ENCODE measurements at places on chromosomes 3 and 15.

DNA sequence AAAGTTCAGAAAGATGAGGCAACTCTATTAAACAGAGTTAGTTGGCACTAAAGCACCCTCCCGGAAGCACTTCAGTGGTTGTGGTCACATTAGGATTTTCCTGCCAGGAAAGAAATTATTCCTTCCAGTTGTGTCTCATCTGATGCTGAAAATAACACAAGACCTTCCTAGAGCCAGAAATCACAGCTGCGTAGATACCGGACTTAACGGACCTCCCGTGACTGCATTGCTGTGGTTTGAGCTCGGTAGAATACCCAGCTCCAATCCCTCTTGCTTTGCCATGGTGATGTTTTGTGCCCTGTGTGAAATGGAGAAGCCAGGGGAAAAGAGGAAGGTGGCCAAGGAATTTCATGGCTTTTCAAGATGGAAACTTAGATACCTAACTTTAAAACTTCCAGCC is 215.0 kb upstream of the IGF1R start:
- DNase-seq, result no peak

GRCh38 chr3:46824211-46824970 is 38.9 kb downstream of the MYL3 start:
- DNase-seq, result no peak

- no peak for DNase-seq
Observed at GRCh38 chr3:84727616-84728015, 231.2 kb upstream of the CADM2 start.

DNA sequence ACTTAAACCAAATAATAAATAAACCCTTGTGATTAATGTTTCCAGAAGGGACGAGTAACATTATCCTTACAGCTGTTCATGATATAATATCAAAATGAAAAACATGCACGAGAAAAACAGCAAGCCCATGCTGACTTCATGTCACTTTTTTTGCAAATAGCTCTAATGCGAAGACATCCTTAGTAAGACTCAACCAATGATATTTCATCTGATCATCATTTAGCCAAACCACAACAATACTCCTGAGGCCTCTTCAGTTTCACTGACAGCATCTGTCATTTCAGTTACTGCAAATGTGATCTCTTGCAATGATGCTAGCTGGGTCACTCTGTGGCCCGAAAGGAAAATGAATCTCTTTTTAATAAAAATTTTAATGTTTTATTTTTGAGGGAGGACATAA is 74.0 kb downstream of the POLR2M start:
- no peak for DNase-seq

GRCh38 chr15:25790000-25790660 is 73.0 kb downstream of the ATP10A start:
- DNase-seq, result no peak

- no peak for DNase-seq
Observed at GRCh38 chr3:8509961-8510360, 8.3 kb downstream of the LMCD1 start.

- DNase-seq, result no peak
Observed at GRCh38 chr15:85749261-85750151, 45.2 kb downstream of the KLHL25 start.

DNA sequence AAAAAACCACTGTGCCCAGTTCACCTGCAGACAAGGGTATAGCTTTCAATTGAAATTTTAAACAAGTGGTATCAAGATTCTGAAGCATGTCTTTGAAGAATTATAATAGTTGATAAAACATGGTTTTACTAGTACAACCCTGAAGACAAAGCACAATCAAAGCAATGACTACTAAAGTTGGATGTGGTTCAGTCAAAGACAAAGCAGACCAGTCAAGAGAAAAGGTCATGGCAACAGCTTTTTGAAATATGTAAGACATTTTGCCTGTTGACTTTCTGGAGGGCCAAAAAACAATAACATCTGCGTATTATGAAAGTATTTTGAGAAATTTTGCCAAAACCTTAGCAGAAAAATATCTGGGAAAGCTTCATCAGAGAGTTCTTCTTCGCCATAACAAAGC is 1393.6 kb downstream of the SI start:
- DNase-seq, result no peak

DNA sequence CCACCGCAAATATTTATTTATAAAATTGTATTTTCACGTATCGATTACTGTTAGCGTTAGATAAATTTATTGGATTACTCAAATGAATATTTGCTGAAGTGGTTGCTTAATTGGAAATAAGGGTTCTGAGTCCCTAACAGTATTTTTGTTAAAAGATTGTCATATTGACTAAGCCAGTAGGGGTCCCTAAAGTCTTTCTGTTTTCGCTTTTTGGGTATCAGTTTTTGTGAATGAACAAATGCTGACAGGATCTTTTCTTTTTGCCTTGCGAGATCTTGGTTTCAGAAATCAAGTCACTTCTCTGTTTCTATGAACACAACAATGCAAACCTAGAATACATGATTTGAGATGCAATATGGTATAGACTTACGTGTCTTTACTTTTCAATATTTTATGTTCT is 7.1 kb downstream of the RAD51 start:
- no peak for DNase-seq

- DNase-seq, result peak; percentile 82
Observed at GRCh38 chr15:29668120-29668602, 154.1 kb downstream of the TJP1 start.

DNA sequence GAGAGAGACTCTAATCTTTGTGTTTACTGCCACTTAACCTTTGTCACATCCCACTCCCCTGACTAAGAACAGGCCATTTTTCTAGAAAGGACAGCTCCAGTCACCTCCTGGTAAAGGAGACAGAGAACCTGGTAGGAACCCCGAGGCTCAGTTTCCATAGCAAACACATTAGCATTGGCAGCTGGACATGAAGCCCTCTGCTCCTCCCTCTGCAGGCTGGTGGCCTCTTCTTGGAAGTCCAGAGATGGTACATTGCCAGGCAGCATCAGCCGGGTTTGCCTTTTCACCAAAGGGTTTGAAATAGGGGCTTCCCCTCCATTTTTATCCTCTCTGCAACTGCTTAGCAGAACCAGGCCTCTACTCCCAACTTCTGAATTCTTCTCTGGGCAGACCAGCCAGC is 213.4 kb upstream of the SEMA6D start:
- DNase-seq, result no peak

GRCh38 chr3:36379872-36380220 is 458 bp upstream of the STAC start:
- no peak for DNase-seq

DNA sequence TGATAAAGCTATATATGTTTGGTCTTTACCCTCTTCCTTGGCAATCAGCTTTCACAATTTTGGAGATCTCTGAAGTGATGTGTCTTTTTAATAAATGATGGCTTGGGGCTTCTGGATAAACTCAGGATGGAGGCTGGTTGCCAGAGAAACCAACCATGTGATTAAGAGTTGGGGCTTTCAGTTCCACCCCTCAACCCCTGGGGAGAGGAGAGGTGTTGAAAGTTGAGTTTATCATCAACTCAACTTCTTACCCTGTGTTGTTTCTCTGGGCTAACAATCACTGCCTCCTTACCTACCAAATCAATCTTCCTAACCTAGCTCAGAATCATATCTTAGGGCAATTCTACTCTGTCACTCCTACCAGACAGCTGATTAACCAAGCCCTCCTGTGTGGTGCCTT is 735.8 kb downstream of the ZPLD1 start:
- DNase-seq, result no peak

DNA sequence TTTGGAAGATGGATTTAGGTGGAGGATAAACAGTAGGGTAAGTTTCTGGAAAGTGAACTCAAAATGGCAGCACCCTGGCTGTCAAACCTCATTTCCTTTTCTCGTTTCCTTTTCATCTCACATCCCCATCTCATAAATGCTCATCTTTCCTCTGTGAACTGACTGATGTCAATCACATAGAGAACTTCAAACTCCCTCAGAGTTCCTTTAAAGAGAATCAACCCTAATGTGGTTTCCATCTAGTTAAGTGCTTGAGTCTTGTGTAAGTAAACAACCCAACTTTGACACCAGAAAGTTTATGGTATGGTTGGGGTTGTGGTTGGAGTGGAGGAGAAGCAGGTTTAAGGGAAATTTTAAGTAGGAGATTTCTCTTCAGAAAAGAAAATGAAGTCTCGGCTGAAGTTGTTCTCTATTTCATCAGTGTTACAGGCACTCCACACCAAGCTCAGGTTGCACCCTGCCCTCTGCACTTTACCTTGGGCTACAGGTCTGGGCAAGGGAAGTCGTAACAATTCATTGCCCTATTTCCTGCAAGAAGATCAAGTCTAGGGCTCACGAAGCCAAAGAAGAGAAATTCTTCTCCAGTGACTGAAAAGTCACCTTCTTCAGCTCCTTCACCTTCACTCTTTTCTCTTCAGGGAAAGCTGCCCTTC is 34.4 kb upstream of the TNIK start:
- no peak for DNase-seq

GRCh38 chr3:171677706-171678105 is 132.6 kb downstream of the PLD1 start:
- no peak for DNase-seq

DNA sequence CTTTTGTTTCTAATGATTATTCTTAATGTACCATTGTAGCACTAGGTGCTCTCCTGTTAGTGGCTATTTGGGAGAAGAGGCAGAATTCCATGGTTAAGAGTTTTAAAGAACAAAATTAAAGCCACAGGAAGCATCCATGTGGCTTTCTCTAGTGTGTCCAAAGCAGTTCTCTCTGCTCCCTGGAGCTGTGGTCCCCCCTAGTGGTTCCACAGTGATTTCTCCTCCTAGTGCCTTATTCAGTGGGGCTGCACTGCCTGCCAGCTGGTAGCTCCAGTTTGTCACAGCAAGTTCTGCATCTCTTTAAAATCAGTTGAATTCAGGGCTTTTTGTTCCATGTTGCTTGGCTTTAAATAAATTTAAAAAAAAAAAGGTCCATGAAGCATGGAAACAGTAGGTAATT is 39.6 kb upstream of the FAM98B start:
- DNase-seq, result peak; percentile 39
